ENCODE measurements at places on chromosomes 3 and 15. TPM values are rescaled to one million over a fixed set of nuclear protein-coding genes. Genes with fewer than 3 reads are reported as not detected.

The DAZL gene
- not detected for total RNA-seq

The SENP7 gene
- total RNA-seq: 3.0 TPM

The AGTR1 gene
- total RNA-seq: 0.54 TPM

The RTP1 gene
- not detected for total RNA-seq

The SLC15A2 gene
- 0.29 TPM for total RNA-seq

The OXTR gene
- 9.2 TPM for total RNA-seq

The SLC12A1 gene
- not detected for total RNA-seq

The TMCO5A gene
- not detected for total RNA-seq

The DNAJA4 gene
- not detected for total RNA-seq

The HYAL1 gene
- 0.80 TPM for total RNA-seq

The FEM1B gene
- total RNA-seq: 22.2 TPM
